Transverse colon (tissue), 4 donors: ENCODE measurements at places on chromosomes 12 and 14.

DNA sequence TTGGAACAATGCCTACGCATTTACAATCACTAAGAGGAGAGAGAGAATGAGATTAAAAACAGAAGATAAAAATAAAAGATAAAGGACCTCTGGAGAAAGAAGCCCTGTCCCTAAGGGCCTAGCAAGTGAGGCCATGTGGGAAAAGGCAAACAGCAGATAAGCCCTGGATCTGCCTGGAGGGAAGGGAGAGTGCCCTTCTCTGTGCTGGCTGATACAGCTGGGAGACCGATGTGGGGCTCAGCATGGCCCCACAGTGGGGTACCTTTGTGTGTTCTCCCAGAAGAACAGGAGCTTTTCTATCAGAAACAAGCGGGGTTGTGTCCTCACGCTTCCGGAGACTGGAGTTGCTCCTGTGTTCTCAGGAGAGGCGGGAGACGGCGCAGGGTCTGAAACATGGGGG lies 59.9 kb downstream of the TMCC3 start:
- DNase-seq = no peak

- DNase-seq = no peak
These were observed 13.5 kb downstream of the AMN1 start for GRCh38 chr12:31715283-31715825.

GRCh38 chr12:401235-402028 lies at the start of gene CCDC77:
TSS of gene CCDC77 (plus strand) at chr12:401644. CDS start at chr12:409384, 7,740 bp downstream.
- peak; percentile 93 for DNase-seq

DNA sequence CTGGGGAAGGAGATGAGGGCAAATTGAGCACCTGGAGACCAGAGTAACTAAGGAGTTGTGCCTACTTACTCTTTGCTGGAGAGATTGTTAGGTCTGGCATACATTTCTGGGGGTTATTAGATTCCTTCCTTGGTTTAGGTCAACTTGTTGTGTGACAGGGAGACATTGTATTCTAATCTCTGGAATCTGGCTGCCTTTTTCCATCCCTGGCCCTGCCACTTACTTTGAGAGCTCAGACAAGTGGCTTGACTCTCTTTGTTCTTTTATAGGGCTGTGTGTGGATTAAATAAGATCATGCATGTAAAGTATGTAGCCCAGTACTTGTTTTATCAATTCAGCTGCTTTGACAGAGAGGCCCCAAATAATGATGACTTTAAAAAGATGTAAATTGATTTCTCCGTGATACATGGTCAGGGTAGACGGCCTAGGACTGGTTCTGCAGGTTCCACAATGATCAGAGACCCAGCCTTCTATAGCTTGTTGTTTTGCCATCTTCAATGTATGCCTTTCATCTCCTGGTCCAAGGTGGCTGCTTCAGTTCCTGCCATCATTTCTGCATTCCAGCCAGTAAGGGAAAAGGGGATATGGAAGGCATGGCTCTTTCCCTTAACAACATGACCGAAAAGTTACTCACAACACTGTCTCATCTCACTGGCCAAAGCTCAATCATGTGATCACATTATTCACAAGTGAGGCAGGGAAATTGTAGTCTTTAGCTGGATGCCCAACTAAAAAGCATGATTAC lies 72.6 kb downstream of the CHST11 start:
- DNase-seq = no peak

DNA sequence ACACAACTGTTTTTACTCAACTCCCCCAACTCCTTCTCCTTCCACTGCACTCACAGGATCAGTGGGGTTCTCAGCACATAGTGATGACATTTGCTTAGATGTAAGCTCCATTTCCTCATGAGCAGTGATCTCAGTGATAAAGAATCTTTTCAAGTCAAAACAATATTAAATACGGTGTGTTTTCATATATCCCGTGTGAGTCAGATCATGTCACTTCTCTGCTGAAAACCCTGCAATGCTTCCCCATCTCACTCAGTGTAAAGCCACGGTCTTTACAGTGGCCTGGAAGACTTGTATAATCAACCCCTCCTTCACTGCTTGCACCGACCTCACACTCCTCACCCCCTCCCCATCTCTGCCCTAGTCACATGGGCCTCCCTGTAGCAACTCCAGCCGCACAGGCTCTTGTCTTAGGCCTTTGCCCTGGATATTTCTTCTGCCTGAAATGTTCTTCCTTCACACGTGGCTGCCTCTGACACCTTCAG lies 149.7 kb upstream of the ARHGAP5 start:
- no peak for DNase-seq

- no peak for DNase-seq
These were observed 248.5 kb downstream of the NELL2 start for GRCh38 chr12:44627387-44628166.

DNA sequence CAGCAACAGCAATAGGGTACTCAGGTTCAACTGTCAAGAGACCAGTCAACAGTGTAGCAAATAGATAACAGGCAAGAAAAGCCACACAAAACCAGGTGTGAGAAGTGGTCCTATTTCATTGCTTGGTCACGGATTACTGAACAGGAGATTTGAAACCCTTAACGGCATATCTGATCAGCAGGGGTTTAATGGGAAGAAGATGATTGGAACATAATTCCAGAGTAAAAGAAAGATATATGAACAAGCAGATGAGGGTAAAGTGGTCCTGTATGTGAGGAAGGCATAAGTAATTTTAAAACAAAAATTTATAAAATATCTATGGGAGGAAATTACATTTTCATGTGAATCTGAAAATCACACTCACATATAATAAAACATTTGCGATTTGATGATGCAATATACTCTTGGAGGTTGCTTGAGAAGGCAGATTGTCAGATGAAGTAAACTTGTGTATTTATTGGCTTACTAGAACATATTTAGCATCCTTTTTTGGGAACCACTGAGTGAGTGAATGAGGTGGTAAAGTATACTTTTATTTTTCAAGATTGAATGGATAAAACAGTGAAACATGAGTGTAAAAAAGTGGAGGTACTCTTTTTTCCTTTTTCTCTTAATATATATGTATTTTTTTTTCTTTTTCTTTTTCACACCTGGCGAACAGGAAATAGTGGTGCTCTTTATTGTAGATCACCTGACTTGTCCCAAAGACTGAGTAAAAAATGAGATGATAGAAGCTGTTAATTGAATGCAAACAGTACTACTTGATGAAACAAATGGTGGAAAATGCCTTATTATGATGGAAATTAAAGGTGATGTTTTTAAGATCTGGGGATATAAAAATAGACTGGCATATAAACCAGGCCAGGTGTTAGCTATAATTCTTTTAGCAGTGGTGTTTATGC lies 21.6 kb upstream of the SDR39U1 start:
- DNase-seq = no peak

DNA sequence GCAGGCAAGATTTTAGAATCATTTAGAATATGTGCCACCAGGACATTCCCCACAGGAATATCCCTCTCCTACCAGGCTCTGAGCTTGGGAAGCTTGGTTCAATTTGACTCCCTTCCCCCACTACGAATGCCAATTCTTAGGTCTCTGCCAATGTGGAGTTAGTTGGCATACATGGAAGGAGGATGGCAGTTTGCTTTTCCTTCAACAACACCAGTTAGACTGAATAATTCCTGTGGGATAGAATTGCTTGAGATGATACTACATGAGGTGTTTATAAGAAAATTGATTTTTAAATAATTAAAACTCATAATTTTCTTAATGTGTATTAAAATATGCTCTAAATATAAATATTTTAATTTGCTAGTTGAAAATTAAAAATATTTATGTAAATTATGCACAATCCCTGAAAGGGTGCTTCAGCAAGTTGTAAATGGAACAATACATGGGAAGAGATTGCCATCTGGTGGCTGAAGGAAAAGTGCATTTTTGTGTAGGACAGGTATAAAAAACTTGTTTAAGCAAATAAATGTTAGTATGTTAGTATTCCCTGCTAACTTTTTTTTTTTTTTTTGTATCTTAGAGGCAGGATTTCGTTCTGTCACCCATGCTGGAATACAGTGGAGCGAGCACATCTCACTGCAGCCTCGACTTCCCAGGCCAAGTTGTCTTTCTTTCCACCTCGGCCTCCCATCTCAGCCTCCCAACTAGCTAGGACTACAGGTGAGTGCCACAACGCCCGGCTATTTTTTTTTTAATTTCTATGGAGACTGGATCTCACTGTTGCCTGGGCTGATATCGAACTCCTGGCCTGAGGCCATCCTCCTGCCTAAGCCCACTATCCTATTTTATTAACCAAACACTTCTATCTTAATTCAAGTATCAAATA lies 25.8 kb upstream of the STRAP start:
- peak; percentile 36 for DNase-seq

DNA sequence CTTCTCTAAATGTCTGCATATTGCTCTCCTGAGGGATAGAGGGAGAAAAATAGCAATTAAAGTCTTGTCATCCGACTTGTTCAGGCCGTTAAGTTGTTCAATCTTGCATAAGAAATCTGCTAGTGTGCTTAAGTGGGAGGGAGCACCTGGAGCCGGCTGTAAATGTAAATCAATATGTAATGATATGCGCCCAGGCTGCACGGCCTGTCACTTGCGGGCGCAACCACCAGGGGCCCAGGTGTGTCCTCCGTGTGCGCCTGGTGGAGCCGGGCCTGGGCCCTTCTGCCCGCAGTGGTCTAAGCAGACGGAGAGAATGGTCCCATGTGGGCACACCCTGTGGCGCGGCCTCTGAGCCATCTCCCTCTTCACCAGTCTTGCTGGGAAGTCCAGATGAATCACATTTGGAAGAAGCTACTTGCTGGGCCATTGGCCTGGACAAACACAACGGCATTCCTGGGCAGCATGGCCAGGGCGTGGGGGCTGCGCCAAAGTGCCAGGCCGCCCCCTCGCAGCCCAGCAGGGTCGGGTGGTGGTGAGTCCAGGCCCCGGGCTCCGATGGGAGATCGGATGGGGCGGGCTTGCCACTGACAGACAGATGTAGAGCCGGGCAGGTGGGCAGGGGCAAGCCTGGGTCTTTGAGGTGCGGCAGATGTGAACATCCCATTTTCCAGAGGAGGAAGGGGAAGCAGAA lies 193.3 kb upstream of the C14orf180 start:
- peak; percentile 2 for DNase-seq

DNA sequence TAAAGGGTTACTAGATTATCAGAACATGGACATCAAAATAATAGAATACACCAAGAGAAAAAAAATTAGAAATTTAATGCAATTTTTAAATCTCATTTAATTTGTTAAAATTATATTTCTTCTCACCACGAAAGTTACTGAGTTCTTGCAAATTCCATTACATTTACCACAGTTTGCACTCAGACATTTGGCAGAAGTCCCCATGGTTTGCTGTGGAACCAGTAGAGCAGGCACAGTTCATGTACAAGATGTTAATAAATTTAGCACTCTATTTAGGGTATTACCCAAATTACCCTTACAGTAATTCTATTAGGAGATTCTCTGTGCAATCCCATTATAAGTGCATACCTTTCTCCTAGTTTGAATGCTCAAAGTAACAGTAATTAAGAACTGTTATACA lies 9.7 kb downstream of the SCN8A start:
- DNase-seq = no peak

DNA sequence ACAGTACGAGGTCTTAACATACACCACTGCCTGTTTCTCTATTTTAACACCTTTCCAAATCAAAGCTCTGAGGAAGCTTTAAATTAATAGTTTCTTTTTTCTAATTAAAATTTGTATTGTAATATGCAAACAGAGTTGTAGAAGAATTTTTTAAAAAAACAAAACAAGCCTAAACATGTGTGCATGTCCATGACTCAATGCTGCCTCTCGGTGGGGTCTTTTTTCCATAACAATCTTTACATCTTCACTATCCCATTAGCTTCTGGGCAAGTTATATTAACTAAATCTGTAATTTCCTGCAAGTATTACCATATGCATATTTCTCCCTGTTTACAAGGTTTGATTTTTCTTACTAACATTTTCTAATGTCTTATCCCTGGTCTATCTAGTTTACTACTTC lies 143.9 kb upstream of the NAV3 start:
- DNase-seq = no peak

GRCh38 chr12:29346769-29347421 lies 34.1 kb downstream of the ERGIC2 start:
- no peak for DNase-seq

- DNase-seq = no peak
These were observed 96.5 kb downstream of the ARMH4 start for GRCh38 chr14:58055497-58056010.

GRCh38 chr12:78562368-78563205 lies 302.0 kb upstream of the SYT1 start:
- no peak for DNase-seq

DNA sequence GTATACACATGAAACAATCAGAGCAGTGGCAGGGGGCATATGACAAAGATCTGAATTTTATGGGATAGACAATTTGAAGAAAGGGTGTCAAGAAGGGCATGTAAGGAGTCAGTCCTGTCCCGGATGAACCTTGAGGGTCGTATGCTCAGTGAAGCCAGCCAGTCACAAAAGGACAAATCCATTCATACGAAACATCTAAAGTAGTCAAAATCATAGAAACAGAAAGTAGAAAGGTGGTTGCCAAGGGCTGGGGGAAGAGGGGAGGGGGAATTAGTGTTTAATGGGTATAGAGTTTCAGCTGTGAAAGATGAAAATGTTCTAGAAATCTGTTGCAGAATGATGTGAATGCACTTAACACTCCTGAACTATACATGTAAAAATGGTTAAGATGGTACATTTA lies 157.5 kb downstream of the TGFB3 start:
- DNase-seq = no peak

DNA sequence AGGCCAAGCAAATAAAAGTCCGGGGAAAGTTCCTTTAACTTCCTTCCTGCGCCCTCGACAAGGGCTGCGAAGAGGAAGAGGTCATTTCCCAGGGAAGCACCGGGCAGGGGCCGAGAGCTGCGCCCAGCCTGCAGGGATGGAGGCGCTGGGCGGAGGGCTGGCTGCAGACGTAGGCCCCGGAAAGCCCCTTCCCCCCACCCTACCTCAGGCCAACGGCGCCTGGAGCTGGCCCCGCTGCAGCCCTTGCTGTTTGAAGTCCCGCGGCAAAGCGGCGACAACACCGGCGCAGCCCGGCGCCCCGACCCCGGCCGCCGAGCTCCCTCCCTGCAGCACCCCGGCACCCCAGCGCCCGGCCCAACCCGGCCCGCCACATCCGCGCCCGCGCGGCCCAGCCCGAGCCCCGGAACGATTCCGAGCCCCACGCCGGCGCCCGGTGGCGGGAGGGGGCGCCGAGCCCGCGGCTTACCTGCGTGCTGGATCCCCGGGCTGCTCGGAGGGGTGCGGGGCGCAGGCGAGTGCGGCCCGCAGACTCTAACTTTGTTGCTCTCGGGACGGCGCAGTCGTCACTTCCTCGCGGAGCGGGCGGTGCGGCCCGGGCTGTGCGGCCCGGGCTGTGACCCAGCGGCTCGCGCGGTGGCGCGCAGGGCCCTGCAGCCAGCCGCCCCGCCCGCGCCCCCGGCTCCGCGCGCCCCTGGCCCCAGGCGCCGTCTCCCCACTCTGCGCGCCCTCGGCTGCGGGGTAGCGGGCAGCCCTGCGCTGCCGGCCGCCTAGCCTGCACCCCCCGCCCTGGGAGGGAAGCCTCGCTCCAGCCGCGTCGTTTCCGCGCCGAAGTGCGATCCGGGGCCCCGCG lies 64.8 kb upstream of the PTGR2 start:
- peak; percentile 76 for DNase-seq
